Cerebellar nuclear complex (tissue), 1 donor: ENCODE measurements at places on chromosomes 3 and 15.

- DNase-seq = no peak
These were observed 26.2 kb downstream of the SEC62 start for GRCh38 chr3:169992781-169993180.

DNA sequence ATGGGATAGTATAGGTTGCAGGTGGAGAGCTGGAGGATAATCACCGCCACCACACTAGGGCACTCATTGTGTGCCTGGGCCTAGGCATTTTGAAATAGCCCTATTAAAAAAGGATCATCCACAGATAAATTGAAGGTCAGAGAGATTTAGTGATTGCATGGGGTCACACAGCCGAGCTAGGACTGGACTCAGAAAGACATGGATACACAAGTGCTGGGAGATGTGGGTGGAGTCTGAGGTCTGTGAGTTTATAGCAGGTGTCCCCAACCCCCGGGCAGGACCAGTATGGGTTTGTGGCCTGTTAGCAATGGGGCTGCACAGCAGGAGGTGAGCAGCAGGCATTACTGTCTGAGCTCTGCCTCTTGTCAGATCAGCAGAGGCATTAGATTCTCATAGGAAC lies 5.3 kb upstream of the ANKDD1A start:
- DNase-seq = no peak

DNA sequence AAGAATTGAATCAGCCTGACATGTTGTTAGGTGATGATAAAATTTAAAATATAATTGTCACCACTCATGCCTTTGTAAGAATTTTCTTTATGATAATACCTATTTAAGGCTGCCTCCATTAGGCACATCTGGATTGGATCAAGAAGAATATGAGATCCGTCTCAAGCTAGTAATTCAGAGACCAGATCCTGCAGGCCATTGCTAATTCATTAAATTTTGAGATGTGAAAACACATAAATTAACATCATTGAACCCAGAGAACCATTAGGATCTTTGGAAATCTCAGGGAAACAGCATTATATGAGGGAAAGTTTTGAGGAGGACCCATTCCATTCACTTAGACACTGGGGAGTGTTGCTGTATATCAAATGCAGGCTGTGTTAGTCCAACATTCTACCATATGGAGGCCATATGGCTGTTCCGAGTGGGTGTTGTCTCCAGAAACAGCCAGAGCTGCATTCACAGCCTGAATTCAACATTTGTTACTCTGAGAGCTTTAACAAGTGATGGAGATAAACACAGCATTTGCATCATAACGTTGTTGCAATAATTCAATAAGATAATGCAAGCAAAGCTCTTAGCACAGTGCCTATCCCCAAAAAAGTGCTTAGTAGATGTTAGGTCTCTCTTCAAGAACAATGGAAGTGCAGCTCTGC lies 67.4 kb downstream of the DTWD1 start:
- no peak for DNase-seq

GRCh38 chr15:76330080-76330680 lies 6.4 kb upstream of the ISL2 start:
- no peak for DNase-seq

DNA sequence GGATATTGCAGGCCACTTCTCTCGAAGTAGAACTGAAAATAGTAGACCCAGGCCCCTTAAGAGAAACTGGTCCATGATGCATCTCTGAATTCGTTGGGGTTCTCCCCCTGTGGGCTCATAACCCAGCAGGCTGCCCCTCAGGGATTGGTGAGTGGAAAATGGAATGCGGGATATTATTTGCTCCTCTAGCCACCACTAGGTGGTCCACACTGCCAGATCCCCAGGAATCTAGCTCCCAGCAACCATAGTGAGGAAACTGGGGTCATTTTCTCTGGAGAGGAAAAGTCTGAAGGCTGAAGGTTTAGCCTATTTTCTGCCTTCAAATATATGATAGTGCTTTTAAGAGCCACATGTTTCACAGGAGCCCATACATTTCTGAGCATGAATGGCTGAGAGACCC lies 6.7 kb downstream of the CX3CR1 start:
- no peak for DNase-seq

DNA sequence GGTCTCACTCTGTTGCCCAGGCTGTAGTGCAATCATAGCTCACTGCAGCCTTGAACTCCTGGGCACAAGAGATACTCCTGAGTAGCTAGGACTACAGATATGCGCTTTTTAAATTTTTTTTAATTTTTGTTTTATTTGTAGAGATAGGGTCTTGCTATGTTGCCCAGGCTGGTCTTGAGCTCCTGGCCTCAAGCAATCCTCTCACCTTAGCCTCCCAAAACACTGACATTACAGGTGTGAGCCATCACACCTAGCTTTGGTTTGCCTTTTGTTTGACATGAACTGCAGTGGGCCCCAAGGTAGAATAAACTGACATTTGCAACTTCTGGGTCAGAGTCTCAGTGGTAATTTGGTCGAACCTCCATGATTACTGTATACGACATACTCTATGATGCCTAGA lies 7.9 kb upstream of the GLB1 start:
- no peak for DNase-seq

DNA sequence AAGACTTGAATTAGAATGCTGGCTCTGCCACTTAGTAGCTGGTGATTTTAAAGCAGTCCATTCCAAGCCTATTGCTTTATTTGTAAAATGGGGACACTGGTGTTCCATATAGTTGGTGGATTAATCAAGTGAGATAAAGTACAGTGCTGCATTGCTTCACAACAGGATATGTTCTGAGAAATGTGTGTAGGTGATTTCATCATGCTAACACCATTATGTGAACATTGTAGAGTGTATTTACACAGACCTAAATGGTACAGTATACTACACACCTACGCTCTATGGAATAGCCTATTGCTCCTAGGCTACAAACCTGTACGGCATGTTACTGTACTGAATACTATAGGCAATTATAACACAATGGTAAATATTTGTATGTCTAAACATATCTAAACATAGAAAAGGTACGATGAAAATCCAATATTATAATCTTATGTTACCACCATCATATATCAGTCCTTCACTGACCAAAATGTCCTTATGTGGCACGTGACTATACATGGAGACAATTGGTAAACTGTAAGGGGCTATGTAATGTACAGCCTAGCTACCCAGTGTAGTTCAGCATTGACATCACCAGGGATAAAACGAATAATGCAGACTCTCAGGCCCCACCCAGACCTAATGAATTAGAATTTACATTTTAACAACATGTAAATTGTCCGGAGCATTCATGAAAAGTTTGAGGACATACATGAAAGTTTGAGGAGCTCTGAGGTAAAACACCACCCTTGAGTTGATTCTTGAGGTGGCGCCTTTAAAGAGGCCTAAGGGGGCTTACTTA lies 121.4 kb upstream of the BFSP2 start:
- DNase-seq = no peak
